ENCODE measurements at places on chromosomes 1 and 21.

DNA sequence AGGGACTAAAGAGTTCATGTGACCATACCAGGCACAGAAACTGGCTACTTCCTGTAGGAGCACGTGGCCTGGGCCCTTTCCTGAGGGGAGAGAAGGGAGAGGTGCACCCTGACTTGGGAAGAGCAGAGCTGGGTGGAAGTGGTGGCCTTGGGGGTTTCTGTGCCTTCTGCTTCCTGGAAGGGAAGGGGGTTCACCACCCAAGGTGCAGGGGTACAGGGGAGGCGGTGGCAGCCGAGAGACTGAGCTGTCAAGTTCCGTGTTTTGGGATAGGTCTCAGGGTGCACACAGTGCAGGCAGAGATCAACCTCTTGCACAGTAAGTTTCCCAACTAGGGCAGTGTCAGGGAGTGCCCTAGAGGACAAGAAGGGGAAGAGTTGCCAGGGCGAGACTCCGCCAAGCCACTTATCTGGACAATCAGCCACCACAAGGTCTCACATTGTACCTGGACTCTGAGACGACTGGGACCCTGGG is 10.1 kb downstream of the HECTD3 start:
- DNase-seq: peak; percentile 72

- peak; percentile 61 for DNase-seq
These were observed 1.3 kb downstream of the NTNG1 start for GRCh38 chr1:107142140-107142542.

DNA sequence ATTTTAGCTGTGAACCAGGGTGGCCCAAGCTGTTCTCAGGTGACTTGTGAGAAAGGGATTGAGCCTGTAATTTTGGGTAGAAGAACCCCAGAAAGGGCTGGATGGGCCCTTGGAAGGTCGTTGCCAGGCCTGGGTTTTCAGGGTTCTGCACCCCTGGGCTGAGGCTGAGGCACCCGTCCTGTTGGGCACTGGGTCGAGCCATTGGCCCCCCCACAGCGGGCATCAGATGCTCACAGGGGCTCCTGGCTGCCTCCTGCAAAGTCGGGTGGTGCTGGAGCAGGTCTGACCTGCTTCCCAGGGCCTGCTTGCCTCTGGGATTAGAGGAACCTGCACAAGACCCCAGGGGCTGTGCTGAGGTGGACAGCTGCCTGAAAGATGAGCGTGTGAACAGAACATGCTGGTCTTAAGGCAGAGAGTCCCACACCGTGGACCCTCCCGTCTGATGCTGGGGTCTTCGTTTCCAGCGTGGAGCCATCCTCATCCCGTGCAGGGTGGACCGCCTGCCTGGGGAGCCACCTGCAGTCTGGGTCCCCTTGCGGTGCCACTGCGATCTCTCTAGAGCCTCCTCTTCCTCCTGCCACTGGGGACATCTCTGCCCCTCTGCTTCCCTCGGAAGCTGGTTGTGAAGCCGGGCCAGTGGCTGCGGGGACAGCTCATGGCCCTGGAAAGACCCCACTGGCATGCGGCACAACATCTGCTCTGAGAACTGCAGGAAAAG is 1.7 kb upstream of the TRPM2 start:
- no peak for DNase-seq

GRCh38 chr1:78716186-78716585 is 66.6 kb downstream of the IFI44 start:
- no peak for DNase-seq

DNA sequence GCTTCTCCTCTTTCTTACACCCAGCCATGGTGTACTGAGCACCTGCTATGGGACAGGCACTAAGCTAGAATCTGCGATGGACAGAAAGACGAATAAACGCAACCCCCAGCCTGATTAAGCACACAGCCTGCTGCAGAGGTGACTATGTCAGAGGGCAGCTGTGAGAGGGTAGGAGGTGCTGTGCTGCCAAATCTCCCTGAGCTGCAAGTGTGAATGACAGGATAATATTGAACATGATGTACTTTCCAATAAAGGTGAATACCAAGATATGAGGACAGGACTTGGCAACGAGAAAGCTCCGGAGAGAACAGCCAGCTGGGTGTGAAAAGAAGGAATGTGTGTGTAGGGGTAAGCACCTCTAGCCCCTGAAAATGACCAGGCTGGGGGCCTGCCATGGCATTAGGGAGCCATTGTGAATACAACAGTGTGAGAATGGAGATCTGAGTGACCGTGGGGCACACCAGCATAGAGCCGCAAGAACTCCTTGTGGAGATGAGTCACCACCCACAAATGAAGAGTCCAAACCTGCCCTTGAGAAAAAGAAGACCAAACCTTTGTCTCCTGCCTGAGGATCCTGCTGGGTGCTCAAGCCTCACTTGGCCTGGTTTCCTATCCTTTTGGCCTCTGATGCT is 83.0 kb upstream of the ATF3 start:
- peak; percentile 55 for DNase-seq

DNA sequence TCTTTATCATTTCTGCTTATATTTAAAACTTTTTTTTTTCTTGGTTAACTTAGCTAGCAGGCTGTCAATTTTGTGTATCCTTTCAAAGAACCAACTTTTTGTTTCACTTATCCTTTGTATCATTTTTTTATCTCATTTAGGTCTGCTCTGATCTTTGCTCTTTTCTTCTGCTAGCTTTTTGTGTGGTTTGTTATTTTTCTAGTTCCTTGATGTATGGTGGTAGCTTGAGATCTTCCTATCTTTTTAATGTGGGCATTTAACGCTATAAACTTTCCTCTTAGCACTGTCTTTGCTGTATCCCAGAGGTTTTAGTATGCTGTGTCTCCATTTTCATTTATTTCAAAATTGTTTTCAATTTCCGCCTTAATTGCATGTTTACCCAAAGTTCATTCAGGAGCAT is 36.5 kb downstream of the FOXJ3 start:
- no peak for DNase-seq

DNA sequence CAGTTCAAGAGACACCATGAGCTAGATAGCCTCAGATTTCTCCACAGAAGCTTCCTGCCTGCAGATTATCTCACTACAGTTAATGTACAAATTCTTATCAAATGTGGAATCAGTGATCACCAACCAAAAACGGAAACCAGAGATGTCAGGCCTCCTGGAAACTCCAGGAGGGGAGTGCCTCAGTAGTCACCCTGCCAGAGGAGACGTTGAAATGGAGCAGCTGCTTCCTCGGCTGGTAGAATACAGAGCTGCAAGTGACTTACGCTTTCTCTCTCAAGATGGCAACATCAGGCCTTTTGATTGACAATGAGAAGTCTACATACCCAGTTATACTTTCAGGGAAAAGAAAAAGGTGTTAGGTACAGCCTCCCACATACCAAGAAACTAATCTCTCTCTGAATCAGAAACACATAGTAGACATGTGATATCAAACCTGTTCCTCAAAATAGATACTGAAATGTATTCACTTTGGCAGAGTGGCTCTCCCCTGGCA is 52.2 kb downstream of the ACP6 start:
- no peak for DNase-seq

DNA sequence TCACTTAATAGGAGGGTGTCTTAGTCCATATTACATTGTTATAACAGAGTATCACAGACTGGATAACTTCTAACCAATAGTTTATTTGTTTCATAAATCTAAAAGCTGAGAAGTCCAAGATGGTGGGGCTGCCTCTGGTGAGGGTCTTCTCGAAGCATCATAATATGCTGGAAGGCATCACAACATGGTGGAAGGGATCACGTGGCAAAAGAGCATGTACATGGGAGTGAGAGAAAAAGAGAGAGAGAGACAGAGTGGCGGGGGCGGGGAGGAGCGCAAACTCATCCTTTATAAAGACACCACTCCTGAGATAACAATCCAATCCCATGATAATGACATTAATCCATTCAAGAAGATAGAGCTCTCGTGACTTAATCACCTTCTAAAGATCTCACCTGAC is 31.5 kb downstream of the CFHR5 start:
- no peak for DNase-seq

GRCh38 chr21:37458669-37459276 is 92.2 kb downstream of the DYRK1A start:
- DNase-seq: peak; percentile 34

DNA sequence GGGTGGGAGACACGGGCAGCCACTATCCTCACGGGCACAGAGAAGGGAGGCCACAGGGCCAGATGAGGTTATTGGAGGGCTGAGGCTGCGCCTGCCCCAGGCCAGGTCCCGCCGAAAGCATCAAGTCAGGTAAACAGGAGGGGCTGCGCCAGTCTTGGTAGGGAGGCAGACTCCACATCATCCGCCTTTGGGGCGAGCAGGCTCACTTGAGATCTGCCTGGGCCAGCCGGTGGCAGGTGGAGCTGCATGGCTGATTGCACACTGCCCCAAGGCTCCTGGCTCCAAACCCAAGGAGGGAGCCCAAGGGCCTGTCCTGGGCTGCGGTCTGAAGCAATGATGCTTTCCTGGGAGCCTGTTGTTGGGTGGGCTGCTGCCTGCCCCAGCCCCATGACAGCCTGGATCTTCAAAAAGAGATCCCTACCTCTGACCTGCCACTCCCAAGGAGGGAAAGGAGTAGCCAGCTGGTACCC is 4.6 kb downstream of the SMIM1 start:
- DNase-seq: no peak

DNA sequence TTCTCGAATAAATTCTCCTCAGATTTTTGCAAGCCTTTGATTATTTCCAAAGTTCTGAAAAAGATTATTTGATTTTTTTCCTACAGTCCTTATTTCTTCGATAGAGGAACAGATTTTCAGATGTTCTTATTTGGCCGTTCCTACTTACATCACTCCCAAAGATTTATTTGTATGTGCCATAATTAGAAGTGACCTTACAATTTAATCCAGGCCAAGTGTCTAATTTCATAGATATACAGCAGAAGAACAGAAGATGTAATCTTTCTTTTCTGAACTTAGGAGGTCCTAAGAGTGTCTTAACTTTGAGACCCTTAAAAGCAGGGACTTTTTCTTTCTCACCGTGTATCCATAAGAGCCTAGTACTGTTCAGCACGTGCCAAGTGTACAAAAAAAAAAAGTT is 46.3 kb downstream of the MAP10 start:
- DNase-seq: no peak

GRCh38 chr1:107706182-107706581 is 258.8 kb downstream of the VAV3 start:
- no peak for DNase-seq

- no peak for DNase-seq
These were observed 42.0 kb upstream of the COL6A2 start for GRCh38 chr21:46055863-46056281.

DNA sequence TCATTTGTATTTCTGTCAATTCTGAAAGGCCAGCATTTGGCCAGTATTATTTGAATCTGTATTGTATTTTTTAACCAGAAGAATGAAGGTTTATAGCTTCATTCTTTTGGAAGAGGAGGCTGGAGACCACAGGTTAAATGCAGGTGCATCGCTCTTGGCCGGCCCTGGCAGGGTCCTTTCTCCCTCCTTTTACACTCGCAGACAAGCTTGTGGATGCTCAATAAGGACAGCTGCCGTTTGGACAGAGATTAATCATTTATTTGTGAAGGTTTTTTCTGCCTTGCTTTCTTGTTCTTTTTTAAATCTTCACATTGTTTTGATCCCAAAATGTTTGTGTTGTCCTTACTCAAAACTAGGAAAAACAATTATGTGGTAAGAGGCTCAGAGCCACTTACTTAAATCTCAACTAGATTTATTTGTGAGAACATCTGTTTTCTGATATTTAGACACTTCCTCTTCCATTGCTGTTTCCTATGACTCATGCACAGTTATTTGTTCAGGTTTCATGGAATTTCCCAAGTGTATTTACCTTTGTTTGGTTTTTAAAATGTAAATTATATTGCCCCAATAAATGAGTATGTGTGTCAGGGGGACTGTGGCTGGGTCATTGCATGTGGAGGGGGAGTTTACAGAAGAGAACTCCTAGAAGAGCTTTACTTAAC is 46.7 kb upstream of the LAMC2 start:
- DNase-seq: peak; percentile 43

GRCh38 chr1:159010391-159010790 is 684 bp downstream of the IFI16 start:
- DNase-seq: peak; percentile 69

DNA sequence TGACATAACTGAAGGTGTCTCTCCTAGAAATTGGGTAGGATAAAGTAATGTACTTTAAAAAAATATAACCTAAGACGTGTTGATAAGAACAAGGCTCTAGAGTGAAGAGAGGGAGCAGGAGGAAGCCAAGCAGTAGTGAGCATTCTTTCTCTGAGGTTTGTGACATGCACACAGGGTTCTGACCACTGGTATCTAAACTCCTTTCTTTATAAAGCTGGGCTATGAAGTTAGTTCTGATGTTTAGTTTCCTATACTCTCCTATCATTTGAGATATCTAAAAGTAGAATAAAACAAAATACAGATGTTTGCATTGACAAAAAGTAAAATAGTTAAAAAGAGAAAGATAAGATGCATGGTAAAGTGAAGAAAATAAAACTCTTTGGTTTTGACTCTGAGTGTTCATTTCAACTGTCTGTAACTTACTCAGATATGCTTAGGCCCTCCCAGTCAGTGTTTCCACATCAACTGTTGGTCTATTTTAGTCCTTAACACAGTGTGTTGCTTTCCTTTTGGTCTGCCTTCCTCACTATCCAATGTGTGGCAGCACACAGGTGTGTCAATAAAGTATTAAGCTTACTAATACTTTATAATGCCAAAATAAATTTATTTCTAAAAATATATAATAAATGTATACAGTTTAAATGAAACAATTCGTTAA is 543.5 kb downstream of the PTPRC start:
- DNase-seq: no peak

DNA sequence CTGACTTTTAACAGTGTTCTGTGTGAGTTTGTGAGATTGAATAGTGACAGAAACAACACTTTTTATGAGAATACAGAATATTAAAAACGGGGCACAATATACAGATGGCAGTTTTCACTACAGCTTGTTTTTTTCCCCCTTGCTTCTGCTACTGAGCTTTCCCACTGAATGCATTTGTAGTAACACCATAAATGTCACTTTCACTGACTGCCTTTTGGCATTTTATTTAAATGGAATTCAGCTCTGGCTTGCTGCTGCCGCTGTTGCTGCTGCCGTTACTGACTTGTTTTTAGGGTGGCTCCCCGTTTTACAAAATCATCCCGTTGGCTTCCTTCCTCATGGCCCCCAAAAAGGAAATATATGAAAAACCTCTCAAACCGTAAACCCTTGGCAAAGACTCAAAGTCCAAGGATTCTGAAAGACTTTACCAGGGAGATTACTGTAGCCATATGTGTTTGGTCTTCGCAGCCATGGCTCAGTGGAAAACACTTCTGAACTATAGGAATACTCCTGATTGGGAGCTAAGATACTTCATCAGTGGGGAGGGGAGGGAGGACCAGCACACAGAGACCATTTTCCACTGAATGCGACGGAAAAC is 151.0 kb downstream of the NUF2 start:
- DNase-seq: no peak
